Upper lobe of left lung (tissue), 6 donors: ENCODE measurements at places on chromosomes 6 and 20. TPM values are rescaled to one million over a fixed set of nuclear protein-coding genes. Genes with fewer than 3 reads are reported as not detected.

GNMT gene
- 7.8 TPM for total RNA-seq

R3HDML gene
- total RNA-seq: not detected

SLC17A1 gene
- total RNA-seq: not detected

OR2H1 gene
- total RNA-seq: not detected

CFAP206 gene
- total RNA-seq: 14.3 TPM

HAO1 gene
- 0.13 TPM for total RNA-seq

LY86 gene
- total RNA-seq: 3.3 TPM

MMP24 gene
- 17.8 TPM for total RNA-seq

MMUT gene
- 20.2 TPM for total RNA-seq

TBXT gene
- 0.13 TPM for total RNA-seq

ULBP1 gene
- total RNA-seq: under 0.01 TPM

POM121L2 gene
- total RNA-seq: not detected

THBS2 gene
- 19.8 TPM for total RNA-seq
